ENCODE measurements at places on chromosomes 1 and 21. TPM values are rescaled to one million over a fixed set of nuclear protein-coding genes. Genes with fewer than 3 reads are reported as not detected.
A peak's percentile ranks its signal among the peaks of the same experiment; 100 is the strongest.

ELAPOR1 gene
- 14.2 TPM for total RNA-seq

SYTL1 gene
- total RNA-seq = 135 TPM

HUNK gene
- total RNA-seq = not detected

DNA sequence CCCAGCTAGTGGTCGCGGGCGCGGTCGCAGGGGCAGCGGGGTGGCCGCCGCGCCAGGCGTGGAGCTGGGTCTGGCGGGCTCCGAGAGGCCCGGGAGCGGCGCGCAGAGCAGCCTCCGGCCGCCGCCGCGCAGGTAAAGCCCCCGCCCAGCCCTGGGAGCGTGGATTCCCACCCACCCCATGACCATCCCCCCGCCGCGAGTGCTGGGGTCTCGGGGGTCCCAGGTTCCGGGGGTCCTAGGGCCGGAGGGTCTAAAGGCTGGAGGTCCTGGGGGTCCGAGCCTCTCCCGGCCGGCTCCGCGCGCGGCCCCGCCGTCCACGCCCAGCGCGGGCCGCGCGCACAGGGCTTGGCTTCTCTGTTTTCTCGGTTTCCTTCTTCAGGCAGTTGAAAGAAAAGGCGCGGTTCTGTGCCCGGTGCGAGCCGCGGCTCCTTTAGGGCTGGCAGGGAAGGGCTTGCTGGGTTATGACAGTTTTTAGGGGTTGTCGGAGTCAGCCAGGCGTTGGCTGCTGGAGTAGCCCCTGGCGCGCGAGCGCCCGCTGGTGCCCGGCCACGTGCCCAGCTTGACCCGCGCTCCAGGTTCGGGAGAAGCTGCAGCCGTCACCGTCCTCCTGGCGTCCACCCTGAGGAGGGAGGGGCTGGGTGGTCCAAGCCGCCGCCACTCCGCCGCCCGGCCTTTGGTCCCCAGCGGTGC, 359 bp downstream of the LRRC3 start:
- peak overlapping the region; percentile 56 for H3K4me3 ChIP-seq
- peaks cover 15% of the 10 kb centered on the region for H3K4me1 ChIP-seq
- no peaks in the 10 kb centered on the region for H3K27me3 ChIP-seq
- H3K27ac ChIP-seq = no peak overlapping the region
- H3K36me3 ChIP-seq = no peaks in the 10 kb centered on the region

DNA sequence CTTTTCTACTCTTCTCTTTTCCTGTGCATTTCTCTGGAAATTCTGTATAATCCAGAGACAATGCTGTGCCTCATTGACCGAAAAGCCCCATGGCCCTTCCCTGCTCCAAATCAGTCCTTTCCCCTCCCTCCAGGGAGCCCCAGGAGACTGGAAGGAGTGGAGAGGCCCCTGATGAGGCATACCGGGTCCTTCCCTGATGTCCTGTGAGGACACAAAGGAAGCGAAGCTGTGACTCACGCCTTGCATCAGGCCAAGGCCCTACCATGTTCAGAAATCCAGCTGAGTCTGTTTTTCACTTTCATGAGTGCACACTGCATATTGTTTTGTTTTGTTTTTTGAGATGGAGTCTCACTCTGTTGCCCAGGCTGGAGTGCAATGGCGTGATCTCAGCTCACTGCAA, 38.7 kb upstream of the BECN2 start:
- DNase-seq = no peak
- no peaks in the 10 kb centered on the region for H3K27me3 ChIP-seq
- no peaks in the 10 kb centered on the region for H3K36me3 ChIP-seq
- H3K27ac ChIP-seq = no peak overlapping the region

DNA sequence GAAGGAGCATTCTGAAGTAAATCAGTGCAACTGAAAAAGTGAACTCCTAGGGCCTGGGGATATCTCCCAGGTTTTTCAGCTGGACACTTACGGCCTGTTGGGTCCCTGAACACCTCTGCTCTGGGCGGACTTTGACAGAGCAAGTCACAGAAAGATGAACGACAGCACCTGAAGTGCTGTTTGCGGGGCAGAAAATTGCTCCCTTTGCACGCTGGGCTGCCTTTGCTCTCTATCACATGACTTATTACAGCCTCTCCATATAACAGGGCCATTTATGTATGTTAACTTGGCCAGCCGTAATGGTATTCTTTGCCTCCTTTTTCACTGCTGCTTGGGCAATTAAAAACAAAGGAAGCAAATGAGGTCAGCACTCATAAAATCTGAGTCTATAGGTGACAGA, 332.9 kb downstream of the BARHL2 start:
- no peaks in the 10 kb centered on the region for H3K27me3 ChIP-seq
- DNase-seq = no peak
- no peak overlapping the region for H3K4me3 ChIP-seq
- no peaks in the 10 kb centered on the region for H3K36me3 ChIP-seq
- no peaks in the 10 kb centered on the region for H3K4me1 ChIP-seq

GRCh38 chr1:229323885-229324553, 18.8 kb downstream of the CCSAP start:
- H3K27ac ChIP-seq = no peak overlapping the region
- H3K4me1 ChIP-seq = peaks cover 12% of the 10 kb centered on the region
- peaks cover 37% of the 10 kb centered on the region for H3K36me3 ChIP-seq
- no peak overlapping the region for H3K4me3 ChIP-seq

All from CD4-positive, alpha-beta T cell (primary cell).